ENCODE measurements at places on chromosomes 16 and 17.
A peak's percentile ranks its signal among the peaks of the same experiment; 100 is the strongest.

DNA sequence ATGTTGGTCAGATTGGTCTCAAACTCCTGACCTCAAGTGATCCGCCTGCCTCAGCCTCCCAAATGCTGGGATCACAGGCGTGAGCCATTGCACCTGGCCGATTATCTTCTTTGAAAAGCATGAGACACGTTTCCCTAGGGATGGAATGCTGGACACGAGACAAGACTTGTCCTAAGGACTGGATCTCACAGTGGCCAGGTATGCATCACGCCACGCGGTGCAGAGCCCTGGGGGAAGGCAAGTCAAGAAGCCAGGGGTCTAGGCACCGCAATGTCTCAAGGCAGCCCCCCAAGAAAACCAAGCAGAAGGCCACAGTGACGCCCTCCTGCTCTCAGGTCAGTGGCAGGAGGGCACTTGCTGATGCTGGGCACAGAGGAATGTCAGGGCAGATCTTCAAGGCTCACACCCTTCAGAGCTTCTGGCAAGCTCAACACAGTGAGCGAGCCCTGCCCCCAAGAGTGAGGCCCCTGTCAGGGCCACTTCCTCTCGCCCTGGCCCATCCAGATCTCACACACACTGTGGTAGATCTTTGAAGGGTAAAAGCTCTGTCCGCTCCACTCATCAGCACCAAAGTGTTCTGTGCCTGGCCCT, 134.7 kb downstream of the ZNF778 start:
- DNase-seq = no peak

GRCh38 chr17:40124279-40125141, 2.7 kb downstream of the MSL1 start:
- no peak for DNase-seq

GRCh38 chr16:9409560-9410493, 318.4 kb downstream of the HAPSTR1 start:
- DNase-seq = no peak

DNA sequence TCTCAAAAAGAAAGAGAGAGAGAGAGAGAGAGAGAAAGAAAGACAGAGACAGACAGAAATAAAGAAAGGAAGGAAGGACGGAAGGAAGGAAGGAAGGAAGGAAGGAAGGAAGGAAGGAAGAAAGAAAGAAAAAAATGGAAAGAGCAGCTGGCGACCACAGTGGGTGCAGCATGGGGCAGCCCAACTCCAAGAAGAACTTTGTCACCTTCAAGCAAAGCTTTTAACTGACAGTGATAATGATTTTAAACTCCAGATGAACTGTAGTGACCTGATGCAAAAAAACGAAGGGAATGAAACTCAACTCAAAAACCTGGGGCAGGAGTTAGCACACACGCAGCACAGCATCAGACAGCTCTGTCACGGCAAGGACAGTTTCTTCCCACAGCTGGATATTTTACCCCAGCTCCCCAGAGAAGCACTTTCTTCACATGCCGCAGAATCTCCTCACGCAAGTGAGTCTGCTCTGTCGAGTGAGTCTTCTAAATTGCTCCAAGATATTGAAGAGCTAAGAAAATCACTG, 5.0 kb upstream of the ARHGAP17 start:
- no peak for DNase-seq

GRCh38 chr16:65657071-65657494, 535.2 kb upstream of the CDH11 start:
- no peak for DNase-seq

GRCh38 chr17:14331225-14331981, 30.5 kb downstream of the HS3ST3B1 start:
- no peak for DNase-seq

DNA sequence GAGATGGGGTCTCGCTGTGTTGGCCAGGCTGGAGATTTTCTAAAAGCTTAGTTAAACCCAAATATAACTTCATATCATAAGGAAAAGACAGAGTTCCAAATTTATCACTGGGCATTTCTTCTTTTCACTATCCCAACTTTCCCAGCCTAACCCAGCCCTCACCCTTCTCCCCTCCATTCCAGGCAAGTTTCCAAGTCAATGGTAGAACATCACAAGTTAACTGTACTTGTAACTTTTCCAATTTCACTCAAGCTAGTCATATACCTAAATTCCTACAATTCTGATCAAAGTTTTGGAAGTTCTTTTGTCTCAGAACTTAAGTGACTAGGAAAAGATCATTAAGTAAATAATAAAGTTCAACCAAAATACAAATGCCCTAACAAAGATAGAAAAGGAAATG, 61.2 kb downstream of the USP32 start:
- DNase-seq = no peak

DNA sequence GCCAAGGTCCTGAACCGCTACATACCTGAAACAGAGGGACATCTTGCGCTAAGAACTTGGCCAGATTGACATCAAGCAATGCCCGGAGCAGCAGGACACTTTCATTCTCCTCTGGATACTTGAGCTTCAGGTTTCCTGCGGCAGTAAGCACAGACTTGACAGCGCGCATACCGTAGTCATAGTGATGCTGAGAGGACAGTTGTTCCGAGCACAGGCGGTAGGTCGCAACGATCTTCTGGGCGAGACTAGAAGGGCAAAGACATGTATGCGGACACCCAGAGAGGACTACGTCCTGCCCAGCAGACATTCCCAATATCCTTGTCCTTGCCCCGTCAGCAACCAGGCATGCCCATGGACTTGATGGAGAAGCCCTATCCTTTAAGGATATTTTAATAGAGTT, 112.9 kb downstream of the DNAH3 start:
- no peak for DNase-seq

DNA sequence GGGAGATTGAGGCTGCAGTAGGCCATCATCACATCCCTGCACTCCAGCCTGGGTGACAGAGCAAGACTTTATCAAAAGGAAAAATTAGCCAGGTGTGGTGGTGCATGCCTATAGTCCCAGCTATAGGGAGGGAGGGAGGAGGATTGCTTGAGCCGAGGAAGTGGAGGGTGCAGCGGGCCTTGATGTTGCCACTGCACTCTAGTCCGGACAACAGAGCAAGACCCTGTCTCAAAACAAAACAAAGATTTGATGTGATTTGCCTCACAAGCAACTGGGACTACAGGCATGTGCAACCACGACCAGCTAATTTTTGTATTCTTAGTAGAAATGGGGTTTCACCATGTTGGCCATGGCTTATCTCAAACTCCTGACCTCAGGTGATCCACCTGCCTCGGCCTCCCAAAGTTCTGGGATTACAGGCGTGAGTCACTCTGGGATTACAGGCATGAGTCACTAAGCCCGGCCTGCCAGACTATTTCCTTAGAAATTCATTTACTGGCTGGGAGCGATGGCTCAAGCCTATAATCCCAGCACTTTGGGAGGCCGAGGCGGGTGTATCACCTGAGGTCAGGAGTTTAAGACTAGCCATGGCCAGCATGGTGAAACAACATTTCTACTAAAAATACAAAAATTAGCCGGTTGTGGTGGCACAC, 11.5 kb downstream of the UBE2G1 start:
- DNase-seq = no peak

GRCh38 chr16:140175-140857, 1.8 kb upstream of the NPRL3 start:
- DNase-seq = no peak

DNA sequence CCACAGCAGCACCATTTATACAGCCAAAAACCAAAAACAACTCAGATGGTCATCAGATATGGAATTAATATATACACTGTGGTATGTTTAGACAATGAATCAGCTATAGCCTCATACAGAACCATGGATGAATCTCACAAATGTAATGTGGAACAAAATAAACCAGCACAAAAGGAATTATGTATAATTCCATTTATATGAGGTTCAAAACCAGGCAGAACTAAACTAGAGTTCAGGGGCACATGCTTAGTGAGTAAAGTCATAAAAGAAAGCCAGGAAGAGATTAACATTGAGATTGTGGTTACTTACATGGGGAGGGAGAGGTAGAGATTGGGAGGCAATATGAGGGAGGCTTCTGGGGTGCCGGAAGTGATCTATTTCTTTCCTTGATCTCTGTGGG, 231.1 kb downstream of the COPRS start:
- DNase-seq = no peak

DNA sequence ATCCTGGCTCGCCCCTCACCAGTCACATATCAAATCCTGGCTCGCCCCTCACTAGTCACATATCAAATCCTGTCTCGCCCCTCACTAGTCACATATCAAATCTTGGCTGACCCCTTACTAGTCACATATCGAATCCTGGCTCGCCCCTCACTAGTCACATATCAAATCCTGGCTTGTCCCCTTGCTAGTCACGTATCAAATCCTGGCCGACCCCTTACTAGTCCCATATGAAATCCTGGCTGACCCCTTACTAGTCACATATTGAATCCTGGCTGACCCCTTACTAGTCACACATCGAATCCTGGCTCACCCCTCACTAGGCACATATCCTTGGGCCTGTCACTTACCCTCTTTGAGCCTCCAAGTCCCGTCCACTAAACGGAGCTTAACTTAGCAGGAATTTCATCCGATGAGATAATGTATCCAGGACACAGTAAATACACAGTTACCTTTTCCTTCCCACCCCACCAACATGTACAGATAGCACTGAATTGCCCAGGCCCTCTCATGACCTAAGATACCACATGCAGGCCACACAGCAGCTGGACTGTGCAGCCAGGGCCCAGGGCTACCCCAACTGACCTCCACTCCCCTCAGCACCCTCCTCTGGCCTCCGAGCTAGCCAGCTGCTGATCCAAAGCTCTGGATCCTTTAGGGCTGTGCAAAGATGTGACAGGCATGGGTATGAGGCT, 157.8 kb upstream of the RPH3AL start:
- DNase-seq = no peak

GRCh38 chr16:50467943-50468748, 80.0 kb upstream of the NKD1 start:
- DNase-seq = peak; percentile 45

DNA sequence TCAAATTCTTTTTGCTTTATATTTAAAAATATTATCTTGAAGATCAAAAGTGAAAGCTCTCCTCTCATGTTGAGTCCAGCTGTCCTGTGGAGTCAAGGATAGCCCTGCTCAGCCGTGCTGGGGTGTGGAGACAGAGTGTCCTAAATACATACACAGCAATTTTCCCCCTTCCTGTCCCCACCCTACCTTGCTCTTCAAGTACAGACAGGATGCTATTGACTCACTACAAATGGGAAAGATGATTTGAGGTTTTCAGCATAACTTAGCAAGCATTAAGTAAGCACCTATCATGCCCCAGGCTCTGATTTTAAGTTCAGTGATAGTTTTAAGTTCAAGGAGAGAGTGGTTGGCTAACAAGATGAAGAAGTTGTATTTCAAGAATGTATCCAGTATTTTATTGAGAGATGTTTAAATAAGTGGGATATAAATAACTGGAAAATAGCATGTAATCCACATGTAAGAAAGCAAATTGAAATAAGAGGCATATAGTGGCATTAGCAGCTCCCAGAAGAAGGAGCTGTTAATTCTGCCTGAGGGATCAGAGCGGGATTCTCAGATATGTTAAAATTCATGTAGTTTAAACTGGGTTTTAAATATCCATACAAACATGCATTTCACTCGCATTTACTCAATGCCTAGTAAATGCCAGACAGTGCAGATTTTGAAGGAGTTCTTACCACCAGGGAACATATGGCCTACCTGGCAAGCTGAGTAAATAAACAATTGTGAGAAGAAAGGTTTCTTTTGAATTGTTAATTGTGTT, 183.5 kb upstream of the ANKFN1 start:
- no peak for DNase-seq

DNA sequence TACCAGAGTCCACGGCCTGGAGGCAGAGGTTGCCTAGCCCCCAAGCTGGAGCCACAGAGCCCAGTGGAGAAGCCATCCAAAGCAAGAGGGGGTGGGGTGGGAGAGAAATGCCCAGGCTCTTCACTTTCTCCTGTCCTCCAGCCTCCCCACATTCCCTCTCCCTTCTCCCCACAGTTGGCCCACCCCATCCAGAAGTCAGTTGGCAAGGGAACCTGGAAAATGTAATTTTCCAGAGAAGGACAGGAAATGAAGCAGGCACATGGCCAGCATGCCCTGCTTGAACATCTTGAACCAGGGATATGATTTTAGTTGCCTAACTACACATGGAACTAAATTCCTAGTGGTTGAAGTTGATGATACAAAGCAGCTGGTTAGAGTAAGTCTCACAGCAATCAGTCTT, 73.3 kb upstream of the IRX6 start:
- DNase-seq = no peak

DNA sequence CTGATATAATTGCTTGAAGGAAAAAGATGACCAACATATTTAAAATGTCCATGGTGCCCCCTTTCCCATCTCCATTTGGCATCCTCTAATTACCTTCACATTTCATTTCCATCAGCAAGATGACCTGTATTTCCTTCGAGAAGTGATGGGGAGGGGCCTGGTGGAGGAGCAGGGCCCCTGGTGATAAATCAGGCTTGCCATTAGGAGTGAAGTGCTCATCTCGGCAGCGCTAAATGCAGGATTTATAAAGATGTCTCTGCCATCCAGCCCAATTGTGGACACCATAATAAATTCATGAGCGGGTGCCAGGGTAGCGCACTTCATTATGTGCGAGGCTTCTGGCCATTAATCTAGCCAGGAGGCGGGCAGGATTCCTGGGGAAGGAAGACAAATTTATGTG, 101.5 kb upstream of the IRX6 start:
- DNase-seq = no peak

DNA sequence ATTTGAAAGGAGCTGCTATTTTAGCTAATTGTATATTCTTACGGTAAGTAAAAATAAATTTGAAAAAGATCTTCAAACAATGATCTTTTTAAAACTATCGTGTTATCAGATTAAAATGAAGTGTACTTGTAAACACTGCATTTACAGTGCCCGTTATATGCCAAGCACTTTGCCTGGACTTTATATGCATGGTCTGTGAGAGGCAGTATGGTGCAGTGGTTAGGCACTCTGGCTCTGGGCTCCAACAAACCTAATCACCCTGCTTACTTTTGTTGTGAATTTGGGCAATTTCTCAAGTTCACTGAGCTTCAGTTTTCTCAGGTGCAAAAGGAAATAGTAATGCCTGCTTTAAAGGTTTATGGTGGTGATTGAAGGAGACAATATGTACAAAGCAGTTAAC, 1.4 kb downstream of the PMP22 start:
- DNase-seq = no peak

- DNase-seq = no peak
Observed at GRCh38 chr17:7464081-7464480, 15.3 kb downstream of the ZBTB4 start.

DNA sequence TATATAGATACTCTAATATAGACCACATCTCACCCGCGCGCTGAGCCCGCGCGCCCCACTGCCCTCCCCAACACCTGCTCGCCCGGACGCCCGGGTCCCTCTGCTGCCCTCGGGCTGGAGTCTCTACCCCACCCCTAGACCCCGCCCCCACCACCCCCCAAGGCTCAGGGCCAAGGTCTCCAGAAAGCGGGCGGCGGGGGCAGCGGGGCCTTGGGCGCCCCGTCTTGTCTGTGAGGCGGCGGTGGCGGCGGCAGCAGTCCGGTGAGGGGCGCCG, 2.6 kb downstream of the HES7 start:
- DNase-seq = no peak
